AG04449 (cell line): ENCODE measurements at places on chromosomes 6 and 20.

GRCh38 chr6:31897612-31898382 is at the start of gene EHMT2:
TSS of gene EHMT2 (minus strand) at chr6:31897698. CDS start at chr6:31897677, 21 bp downstream.
- DNase-seq: no peak

DNA sequence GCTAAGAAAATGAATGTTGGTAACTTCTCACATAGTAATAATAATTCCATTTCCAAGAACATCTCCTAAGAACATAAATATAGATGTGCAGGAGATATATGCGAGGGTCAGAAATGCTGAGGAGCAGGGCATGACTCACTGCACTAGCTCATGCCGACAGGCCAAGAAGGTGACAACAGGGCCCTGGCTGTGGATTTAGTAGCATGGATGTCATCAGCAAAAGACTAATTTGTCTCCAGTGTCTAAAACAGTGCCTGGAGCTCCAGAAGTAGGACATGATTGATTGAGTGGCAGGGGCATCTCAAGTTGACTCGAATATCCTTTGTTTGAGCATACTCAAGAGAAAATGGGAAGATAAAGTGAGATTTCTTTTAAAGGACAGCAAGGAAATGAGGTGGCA is 207.0 kb upstream of the FOXA2 start:
- no peak for DNase-seq

GRCh38 chr6:42030585-42031506 is 19.5 kb upstream of the TAF8 start:
- DNase-seq: no peak

DNA sequence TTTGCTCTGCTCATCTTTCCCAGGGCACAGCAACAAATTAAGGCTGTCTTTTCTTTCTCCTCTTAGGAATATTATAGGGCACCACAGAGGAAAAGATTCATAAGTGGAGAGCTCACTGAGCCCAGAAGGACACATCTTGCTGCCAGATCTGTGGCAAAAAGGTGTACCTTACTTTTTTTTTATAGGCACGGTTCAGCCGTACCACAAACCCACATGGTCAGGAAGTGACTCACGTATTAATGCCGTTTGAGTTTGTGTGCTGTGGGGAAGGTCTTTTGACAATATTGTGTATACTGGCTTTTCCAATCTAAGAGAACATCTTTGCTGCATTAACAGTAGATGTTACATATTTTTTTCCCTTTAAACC is 28.4 kb downstream of the PAQR8 start:
- no peak for DNase-seq

GRCh38 chr6:32192608-32193039 is at the start of gene GPSM3:
TSS of gene GPSM3 (minus strand) at chr6:32192643. CDS start at chr6:32192513, 130 bp downstream.
- no peak for DNase-seq
